ENCODE measurements at places on chromosomes 5 and 9.

- no peak for DNase-seq
Measured at GRCh38 chr5:181052672-181053487, 12.8 kb downstream of the BTNL9 start.

DNA sequence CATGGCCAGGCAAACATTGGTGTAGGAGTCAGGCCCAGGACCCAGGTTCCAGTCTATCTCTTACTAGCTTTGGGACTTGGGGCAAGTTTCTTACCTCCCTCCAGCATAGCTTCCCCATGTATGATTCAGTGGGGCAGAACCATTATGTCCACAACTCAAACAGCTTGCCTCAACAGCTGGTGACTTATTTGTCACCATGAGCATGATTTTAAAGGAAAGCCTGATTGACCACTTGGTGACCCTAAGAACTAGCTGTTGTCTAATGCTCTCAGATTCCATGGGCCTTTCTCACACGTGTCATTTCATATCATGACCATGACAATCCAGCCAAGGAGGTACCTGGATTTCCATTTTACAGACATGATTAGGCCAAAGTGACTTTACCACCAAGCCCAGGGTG, 126.4 kb downstream of the TTLL11 start:
- DNase-seq = no peak

DNA sequence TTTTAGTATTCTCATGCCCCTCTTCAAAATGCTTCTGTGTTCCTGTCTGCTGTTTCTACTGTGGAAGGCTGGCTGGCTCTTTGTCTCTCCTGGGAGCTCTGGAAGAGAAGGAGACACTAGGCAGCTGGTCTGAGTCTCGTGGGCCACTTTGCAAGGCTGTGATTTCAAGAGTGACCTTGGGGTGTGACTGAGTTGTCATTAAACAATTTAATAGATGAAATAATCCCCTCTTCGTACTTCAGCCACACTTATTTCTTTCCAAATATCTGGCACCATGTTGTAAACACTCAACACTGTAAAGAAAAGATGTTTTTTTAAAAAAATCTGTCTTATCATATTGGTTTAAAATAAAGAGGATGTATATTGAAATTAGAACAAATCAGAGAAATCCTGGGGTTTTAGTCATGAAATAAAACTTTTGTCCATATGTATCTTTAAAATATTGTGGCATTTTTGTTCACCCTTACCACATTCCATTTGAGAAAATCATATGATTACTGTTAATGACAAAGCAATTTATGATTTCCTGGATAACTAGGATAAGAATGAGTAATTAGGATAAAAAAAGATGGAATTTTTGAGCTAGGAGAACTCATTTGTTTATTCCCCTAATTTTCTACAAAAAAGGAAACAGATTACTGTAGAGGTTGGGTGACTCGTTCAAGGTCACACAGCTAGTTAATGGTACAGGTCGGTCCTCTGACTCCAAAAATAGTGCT, 200.8 kb downstream of the MAT2B start:
- peak; percentile 18 for DNase-seq

- DNase-seq = no peak
Measured at GRCh38 chr5:53194086-53194485, 84.5 kb upstream of the MOCS2 start.

DNA sequence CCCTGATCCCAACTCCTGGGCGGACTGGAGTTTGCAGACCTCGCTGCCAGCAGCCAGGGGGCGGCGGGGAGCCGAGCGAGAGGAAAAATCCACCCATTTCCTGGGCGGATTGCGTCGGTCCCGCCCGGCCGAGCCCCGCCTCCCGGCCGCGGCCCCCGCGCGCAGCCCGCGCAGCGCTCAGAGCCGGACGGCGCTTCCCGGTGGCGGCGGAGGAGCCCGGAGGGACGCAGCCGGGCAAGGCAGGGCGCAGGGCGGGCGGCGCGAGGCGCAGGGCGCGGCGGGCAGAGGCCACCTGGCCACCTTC, at the start of gene OLFM1:
TSS of gene OLFM1 (plus strand) at position 180 of the 304 bp plus-strand sequence. CDS start 322 bp downstream, outside the sequence.
- peak; percentile 16 for DNase-seq

Data from astrocyte of the spinal cord (primary cell).